Fibroblast of gingiva (primary cell): ENCODE measurements at places on chromosomes 4 and X.

GRCh38 chrX:49082271-49082871 is 2.7 kb upstream of the WDR45 start:
- no peak for DNase-seq

DNA sequence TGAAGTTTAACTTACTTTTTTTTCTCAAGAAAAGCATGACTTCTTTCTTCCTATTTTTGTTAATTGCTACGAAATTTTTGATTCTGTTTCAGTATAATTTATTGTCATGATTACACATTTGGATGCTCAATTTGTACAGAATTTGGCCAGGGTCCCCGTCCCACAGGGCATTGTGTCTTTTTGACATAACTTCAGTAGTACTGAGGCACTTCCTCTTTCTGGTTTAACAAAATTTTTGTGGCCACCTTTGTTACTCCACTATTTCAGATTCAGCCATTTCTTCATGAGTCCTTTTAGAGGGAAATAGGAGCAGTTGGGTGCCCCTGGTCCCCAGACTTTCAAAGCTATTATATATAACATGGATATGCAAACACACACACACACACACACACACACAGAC is 1248.7 kb downstream of the PCDH7 start:
- no peak for DNase-seq

GRCh38 chrX:5976332-5976731 is 252.3 kb downstream of the NLGN4X start:
- no peak for DNase-seq

- DNase-seq, result peak; percentile 55
These were observed 38.5 kb upstream of the FGFBP2 start for GRCh38 chr4:16001484-16001858.

GRCh38 chr4:140395668-140396067 is 22.2 kb downstream of the SCOC start:
- no peak for DNase-seq

GRCh38 chr4:143564472-143564871 is 51.0 kb downstream of the SMARCA5 start:
- no peak for DNase-seq

- DNase-seq, result no peak
These were observed 120.2 kb downstream of the KLHL13 start for GRCh38 chrX:117996408-117996807.

- DNase-seq, result no peak
These were observed 32.6 kb upstream of the NAA11 start for GRCh38 chr4:79358438-79358837.
